ENCODE measurements at places on chromosomes 1 and 21.

DNA sequence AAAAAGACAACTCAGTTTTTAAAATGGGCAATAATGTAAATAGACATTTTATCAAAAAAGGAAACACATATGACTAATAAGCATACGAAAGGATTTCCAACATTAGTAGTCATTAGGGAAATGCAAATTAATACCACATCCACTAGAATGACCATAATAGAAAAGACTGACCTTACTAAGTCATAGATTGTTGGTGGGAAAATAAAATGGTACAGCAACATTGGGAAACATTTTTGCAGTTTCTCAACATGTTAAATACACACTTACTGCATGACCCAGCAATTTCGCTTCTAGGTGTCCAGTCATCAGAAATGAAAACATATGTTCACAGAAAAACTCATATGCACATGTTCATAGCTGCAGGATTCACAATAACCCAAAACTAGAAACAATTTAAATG, 29.9 kb upstream of the SLC44A3 start:
- DNase-seq: no peak

- DNase-seq: no peak
Measured at GRCh38 chr1:47332779-47333577, 612 bp upstream of the CMPK1 start.

GRCh38 chr1:229669333-229669732, 43.3 kb downstream of the URB2 start:
- DNase-seq: no peak

DNA sequence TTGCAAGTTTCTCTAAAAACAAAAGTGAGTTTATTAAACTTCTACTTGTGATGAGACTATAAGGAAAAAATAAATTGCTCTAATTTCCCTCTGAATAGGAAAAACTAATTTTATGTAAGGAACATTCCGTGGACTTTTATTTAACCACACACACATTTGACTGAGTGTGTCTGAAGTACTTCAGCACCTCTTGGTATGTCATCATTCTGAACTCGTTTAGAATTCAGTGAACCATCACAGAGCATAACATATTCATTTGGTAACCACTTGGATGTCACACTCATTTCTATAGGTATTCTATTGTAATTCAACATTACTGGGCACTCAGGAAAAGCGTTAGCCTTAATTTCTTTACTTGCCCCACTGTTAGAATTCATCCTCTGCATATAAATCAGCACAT, 79.1 kb downstream of the RGS21 start:
- no peak for DNase-seq

DNA sequence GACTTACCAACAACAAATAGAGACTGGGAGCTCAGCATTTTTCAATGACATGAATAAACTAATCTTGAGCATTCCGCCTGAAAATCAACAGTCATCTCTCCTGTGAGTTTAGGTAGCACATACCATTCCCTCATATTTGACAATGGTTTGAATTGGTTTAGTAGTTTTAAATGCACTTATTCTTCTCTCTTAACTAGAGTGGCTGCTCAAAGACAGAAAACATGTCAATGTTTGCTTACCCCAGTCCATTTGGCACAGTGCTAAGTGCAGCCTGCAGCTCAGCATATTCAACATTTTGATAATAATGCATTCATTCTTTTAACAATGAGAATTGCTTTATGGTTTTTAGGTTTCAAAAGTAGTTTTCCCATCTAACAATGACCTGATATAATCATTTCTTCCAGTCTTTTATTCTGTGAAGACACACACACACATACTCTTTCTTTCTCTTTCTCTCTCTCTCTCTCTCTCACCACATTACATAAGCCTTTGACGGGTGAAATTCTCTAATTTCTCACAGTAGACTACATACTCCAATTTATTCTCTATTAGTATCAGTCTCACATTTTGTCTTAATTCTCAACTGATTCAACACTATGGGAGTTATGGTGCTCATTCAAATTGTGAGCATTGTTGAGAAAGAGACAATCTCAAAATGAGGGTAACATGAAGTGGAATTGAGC, 432.3 kb downstream of the LRRIQ3 start:
- DNase-seq: no peak

Measured in activated CD8-positive, alpha-beta memory T cell treated with anti-CD3 and anti-CD28 coated beads, Interleukin-2, amount 10 ng/mL, durations not matched to agents 7 days and 5 days (primary cell).